CMK (cell line): ENCODE measurements at places on chromosomes 16 and 17.

GRCh38 chr17:69500911-69501429, 86.5 kb downstream of the MAP2K6 start:
- DNase-seq: no peak

- DNase-seq: no peak
Observed at GRCh38 chr17:81993729-81994592, 16.5 kb downstream of the ASPSCR1 start.

- no peak for DNase-seq
Observed at GRCh38 chr17:75288770-75289114, 491 bp downstream of the SLC25A19 start.

GRCh38 chr17:60538726-60539125, 12.7 kb upstream of the APPBP2 start:
- no peak for DNase-seq

DNA sequence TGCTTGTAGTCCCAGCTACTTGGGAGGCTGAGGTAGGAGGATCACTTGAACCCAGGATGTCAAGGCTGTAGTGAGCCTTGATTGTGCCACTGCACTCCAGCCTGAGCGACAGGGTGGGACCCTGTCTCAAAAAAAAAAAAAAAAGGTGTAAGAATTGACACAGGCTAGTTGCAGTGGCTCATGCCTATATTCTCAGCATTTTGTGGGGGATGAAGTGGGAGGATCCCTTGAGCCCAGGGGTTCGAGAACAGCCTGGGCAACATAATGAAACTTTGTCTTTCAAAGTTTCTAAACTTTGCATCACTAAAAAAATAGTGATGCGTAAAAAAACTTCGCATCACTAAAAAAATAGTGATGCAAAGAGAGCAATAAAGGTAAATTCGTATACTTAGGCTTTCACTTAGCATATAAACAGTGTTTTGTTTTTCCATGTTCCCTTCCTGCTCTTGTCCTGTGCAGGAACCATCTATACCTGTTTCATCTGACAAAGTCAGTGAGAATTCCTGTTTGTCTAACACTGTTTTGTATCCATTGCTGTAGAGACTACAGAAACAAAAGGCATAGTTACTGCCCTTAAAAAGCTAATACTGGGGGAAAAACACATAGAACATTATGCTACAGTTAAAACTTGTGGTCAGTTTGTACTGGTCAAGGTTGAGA, 32.1 kb downstream of the CTCF start:
- no peak for DNase-seq

GRCh38 chr17:40822132-40822812, at the start of gene KRT10:
KRT10 (minus strand) TSS chr17:40822614; CDS start chr17:40822585, 29 bp downstream.
- no peak for DNase-seq

- DNase-seq: no peak
Observed at GRCh38 chr17:68344701-68345136, 53.4 kb downstream of the ARSG start.

DNA sequence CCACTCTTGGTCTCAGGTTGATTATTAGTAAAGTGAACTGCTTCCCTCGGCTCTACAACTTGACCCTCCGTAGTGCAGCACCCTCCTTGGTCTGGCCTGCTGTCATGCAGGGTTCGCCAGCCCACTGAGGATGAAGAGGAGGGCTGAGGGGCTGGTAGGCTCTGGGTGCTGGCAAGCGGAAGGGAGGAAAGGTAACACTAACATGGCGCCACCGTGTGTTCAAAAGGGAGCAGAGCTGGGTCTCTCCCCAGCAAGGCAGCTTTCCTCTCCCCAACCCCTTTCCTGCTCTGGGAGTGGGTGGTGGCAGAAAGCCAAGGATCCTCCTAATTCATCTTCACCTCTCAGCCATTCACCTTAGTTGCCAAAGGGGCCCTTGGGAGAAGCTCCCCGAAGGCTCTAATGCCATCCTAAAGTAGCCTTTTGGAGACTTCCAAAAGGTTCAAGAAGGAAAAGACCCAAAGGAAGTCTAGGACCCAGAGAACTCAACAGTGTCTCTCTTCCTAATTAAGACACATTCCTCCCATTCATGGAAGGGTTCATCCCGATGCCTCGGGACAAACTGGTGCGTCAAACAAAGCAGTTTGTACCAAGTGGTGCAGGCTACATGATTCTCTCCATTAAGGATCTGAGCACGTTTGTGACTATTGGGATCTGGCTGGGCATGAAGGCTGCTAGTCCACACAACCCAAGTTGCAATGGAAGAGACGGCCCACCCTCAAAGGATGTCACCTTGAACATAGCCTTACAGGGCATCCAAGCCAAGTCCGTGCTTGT, 90.8 kb upstream of the TOB1 start:
- DNase-seq: no peak
